ENCODE measurements at places on chromosomes 2 and 18.
A peak's percentile ranks its signal among the peaks of the same experiment; 100 is the strongest.

- peak; percentile 29 for DNase-seq
Observed at GRCh38 chr2:219252084-219252483, 959 bp upstream of the TUBA4B start.

- DNase-seq, result no peak
Observed at GRCh38 chr2:170742896-170743529, 27.2 kb upstream of the ERICH2 start.

DNA sequence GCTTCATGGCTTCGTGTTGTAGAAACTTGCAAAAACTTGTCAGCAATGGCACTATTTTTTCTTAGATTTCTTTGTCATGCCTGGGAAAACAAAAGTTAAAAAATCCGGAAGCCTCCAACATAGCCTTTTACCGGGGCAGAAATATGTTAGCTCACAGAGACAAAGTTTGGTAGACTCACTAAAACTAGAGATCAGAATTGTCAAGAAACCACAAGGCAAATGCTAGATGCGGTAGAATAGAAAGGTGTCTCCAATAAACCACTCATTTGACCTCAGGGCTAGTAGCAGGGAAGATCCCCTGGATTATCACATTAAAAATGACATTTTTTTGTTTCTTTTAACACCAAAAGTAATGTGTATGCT lies 405 bp downstream of the CASP10 start:
- DNase-seq, result peak; percentile 36

DNA sequence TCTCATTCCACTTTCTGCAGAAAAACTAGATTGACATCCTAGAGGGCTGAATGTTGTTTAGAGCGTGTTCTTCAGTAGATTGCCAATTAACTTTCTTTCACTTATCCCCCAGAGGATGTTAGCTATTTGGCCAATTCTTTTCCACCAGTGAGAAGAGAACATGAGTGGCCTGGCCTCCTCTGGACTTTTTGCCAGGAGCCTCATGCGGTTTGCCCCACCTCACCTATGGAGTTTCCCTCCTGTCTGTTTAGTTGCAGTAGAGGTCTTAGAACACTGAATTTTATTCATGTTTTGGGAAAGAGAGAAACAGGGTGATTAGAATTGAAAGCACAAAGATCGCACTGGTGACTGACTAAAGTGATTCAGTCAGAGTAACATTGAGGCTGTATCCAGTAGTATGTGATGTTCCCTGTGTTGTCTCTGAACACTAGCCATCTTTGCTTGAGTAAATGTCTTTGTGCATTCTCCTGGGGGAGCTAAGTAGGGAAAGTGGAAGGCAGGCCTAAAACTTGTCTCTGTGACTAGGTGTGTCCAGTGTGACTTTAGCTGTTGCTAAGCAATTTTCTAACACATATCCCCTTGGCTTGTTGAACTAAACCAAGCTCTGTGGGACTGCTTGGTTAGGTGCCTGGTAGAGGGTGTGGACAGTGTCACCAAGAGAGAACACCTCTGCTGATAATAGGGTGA lies 34.0 kb downstream of the UGP2 start:
- no peak for DNase-seq

DNA sequence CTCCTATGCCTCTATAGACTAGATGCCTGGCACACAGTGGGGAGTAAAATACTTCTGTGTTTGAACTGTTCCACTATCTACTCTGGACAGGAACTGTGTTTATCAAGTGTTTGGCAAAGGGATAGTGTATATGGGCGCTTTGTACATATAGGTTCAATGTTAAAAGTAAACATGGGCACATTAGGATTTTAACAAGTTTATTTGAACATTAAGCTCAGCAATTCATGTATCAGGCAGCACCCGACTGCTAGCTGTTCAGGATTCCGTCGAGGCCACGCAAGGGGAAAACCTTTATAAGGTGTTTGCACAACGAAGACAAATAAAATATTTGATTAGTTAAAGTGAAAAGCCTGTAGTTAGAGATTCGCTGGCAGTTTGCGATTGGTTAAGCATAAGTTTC lies 43.4 kb upstream of the ROCK2 start:
- DNase-seq, result no peak

- DNase-seq, result no peak
Observed at GRCh38 chr2:135963841-135964240, 21.6 kb downstream of the DARS1 start.

GRCh38 chr2:165833156-165833555 lies 39.1 kb upstream of the GALNT3 start:
- DNase-seq, result no peak

DNA sequence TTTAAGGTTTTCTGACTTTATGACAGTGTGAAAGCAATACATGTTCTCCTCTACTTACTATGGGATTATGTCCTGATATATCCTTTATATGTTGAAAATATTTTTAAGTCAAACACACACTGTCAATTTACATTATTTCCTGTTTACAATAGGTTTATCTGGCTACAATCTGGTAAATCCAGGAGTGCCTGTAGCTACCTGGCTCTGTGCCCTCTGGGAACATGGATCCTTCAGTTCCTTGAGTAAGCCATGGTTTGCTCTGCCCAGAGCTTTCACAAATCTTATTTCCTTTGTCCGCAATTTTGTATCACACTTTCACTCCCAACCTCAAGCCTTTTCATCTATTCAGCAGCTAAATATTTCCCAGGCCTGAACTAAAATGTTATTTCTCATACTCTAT lies 1582.2 kb upstream of the NXPH2 start:
- DNase-seq, result no peak

- no peak for DNase-seq
Observed at GRCh38 chr2:165173215-165173614, 30.6 kb downstream of the SCN3A start.

GRCh38 chr2:863732-864450 lies 86.8 kb upstream of the SNTG2 start:
- no peak for DNase-seq

GRCh38 chr2:215880970-215881369 lies 132.4 kb downstream of the MREG start:
- DNase-seq, result no peak

DNA sequence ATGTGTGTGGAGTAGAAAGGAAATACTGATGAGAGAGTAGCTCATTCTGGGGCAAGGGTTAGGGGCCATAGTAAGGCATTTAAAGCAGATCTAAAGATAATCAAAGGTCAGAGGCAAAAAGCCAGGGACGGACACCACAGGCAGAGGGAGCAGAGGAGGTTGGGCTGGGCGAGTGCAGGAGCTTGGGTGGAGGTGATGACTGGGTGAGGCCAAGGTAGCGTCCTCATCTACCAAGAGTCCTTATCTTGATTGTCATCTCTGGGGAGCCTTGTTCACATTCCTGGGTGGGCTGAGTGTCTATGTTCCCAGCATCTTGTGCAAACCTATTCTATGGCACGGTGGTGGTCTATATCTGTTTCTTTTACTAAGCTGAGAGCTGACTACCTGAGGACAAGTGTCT lies 26.1 kb upstream of the SAG start:
- DNase-seq, result no peak

- no peak for DNase-seq
Observed at GRCh38 chr18:80202264-80202998, 44.9 kb downstream of the PARD6G start.

- DNase-seq, result no peak
Observed at GRCh38 chr2:44942304-44943030, 965 bp downstream of the SIX3 start.

DNA sequence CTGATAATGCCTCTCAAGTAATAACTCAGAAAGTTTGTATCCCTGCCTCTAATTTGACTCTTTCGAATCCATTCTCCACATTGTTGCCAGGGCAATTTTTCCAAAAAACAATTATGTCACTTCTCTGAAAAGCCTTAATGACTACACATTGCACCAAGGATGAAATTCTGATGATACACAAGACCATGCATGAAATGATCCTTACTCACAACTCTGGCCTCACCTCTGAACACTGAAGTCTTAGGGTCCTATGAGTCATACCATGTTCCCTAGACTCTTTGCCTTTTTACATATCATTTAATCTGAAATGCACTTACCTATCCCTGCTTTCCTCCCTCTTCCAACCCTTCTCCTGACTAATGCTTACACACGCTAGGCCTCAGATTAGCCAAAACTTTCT lies 51.0 kb downstream of the WDPCP start:
- DNase-seq, result no peak

DNA sequence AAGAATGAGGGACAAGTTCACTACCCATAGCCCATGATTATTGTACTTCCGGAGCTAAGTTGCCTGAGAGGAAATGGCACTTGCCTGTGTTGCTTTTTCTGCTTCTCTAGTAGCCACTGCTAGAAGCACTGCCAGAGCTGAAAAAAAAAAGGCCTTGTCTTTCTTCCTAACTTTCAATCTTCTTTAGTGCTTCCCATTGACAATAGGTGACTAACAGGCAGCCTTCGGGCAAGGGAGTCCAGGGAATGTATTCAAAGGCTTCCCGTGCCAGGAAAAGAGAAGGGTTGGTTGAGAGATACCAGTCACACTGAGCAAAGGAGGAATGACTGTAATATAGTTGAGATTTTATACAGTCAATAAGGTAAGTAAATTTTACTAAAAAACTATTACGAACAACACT lies 242.0 kb downstream of the CALCRL start:
- DNase-seq, result no peak

- DNase-seq, result no peak
Observed at GRCh38 chr2:226515344-226516055, 284.1 kb downstream of the IRS1 start.

GRCh38 chr2:20674974-20675679 lies 8.2 kb downstream of the GDF7 start:
- no peak for DNase-seq

DNA sequence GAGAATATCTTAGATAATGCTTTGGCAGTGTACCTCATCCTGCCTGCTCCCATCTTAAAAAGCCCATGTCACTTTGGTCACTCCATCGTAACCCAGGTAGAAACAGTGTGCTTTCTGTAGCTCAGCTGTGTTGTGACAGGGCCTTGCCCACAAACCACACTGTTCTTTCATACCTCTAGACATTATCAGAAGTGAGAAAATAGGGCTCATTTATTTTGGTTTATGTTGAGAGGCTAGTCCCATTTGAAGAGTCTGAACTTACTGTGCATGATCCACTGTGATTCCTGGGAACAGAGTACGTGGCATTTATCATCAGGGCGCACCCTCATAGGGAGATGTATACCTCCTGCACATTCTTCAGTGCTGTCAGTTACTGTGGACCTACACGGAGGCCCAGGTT lies 69.7 kb downstream of the FEZ2 start:
- DNase-seq, result no peak

DNA sequence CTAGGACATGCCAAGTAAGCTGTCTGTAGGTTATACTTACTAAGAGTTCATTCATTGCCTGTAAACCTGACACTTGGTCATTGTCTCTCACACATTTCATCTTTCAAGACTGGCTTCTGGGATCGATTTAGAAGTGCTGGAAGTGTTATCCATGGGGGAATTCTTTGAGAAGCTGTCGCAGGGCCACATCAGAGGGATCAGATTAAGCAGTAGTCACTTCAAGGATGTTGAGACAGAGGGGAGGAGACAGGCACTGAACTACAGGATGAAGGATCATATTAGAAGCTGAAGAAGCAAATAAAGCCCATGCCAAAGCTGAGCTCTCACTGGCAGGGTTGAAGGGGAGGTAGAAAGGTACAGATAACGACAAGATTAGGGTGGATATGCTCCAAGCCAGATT lies 49.0 kb downstream of the CDK15 start:
- DNase-seq, result no peak

DNA sequence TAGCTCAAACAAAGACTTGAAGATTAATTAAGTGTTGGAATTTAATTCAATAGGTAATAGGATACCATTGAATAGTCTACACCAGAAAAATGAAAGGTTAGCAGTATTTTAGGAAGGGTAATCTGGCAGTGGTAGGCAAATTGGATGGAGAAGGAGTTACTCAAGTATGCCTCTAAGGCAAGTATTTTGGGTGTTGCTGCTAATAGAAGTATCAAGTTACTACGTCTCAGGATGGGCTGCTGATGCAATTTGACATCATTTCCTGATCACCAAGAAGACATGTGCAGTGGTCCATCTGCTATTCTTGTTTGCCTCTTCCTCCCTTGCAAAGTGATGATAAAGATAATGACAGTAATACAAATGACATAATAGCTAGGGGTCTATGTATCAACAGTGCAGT lies 485.3 kb downstream of the TGIF1 start:
- DNase-seq, result no peak

- no peak for DNase-seq
Observed at GRCh38 chr2:74070991-74071390, 76.7 kb downstream of the BOLA3 start.

- no peak for DNase-seq
Observed at GRCh38 chr2:66212749-66213148, 222.2 kb upstream of the MEIS1 start.

- no peak for DNase-seq
Observed at GRCh38 chr2:232365621-232366321, 12.8 kb upstream of the ALPP start.

DNA sequence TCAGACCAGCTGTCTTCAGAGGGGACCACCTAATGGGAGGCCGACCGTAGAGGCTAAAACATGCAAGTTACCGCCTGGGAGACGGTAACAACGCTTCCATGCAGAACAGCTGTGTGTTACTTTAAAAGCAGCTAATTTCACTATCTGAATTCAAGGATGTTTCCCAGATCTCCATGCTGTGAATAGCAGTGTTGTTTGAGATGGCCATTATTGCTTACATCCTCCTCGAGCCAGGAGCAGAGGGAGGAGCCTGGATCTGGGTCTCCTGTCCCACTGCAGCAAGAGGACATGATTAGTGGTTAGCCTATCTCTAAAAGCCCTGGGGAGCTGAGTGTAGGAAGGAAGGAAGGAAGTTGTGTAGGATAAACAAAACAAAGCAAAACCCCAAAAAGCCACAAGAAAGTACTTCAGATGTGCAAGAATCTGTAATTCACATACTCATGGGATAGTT lies 50.9 kb downstream of the ACTR2 start:
- no peak for DNase-seq

- DNase-seq, result no peak
Observed at GRCh38 chr2:83908750-83909149, 550.3 kb downstream of the SUCLG1 start.

DNA sequence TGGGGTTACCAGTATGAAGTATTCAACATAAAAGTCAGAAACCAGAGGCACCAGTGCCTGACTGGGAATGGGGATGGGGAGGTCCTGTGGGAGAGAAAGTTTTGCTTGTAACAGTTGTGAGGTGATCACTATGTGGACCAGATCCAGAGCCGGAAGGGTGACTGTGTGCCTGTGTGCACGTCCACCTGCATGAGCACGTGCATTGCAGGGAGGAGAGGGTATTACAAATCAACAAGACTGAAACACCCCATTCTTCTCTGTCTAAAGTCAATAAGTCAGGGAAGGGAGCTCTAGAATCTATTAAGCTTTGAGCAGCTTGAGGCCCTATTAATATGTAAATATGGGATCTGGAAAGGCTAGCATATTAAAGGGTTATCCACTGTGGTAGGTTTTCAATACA lies 241.0 kb upstream of the ACVR2A start:
- no peak for DNase-seq

- no peak for DNase-seq
Observed at GRCh38 chr2:225668606-225669266, 269.2 kb downstream of the NYAP2 start.

GRCh38 chr2:18630541-18630940 lies 41.2 kb upstream of the NT5C1B start:
- DNase-seq, result no peak

- no peak for DNase-seq
Observed at GRCh38 chr2:70779911-70780545, 10.4 kb downstream of the FIGLA start.
